ENCODE measurements at places on chromosomes 12 and 14.

- DNase-seq, result no peak
Observed at GRCh38 chr14:55707365-55707804, 127.4 kb downstream of the KTN1 start.

DNA sequence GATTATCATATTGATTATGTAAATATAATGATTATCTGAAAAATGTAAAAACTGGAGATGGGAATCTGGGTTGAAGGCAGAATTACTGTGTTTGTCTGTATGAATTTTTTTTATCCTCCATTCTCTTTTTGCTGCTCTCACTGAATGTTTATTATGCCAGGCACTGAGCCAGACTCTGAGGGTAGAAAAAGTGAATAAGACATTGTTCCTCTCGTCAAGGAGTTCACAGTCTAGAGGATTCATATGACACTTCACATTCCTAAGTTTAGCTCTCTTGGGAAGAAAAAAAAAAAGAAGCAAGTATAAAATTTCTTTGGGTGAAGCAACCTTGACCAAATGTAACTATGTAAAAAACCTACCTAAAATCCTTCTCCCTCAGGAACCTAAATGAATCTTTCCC lies 120.9 kb upstream of the LMO3 start:
- no peak for DNase-seq

DNA sequence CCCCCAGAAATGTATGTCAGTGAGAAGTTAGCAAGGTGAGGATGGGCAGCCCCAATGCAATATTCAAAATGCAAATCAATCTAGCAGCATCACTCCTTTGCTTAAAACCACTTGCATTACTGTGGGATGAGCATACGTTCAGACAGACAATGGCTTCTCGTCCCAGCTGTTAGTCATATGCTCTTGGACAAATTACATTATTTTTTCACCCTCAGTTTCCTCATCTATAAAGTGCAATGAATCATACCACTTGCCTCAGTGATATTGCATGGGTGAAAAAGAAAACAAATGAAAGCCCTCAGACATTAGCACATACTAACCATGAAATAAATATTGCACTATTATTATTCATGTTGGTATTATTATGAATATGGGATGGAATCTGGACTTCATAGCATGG lies 132.3 kb downstream of the C12orf75 start:
- DNase-seq, result no peak

DNA sequence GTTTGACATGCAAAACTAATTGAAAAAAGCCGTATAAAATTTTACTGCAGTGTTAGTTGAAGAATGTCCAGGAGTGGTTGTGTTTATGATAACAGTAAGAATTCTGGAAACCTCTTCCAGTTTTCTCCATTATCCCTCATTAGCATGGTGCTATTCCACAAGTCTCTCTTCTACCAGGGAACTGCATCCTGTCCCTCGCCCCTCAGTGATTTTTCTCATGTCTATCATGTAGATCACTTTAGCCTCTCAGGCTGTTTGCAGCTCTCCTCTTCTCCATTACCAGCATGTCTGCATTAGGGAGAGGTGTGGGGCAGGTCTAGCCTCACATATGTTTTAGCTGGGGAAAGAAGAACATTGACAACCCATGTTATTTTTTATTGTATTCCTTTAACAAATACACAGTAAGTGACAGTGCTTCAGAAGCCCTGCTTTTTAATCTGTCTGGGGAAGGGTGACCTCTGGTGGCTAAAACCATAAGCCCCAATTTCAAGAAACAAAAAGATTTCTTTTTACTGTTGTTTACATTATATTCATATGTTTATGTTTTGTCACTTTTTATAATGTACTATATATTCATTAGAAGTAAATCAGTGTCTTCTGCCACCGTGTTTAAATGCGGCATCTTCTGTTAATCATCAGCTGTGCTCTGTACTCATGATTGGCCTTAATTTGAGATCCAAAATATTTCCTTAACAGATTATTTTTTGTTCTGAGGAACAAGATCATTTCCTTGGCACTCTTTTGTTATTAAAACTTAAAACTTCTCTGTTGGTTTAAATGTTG lies 70.7 kb downstream of the RASSF8 start:
- no peak for DNase-seq

- no peak for DNase-seq
Observed at GRCh38 chr14:64841121-64841651, 38.5 kb downstream of the SPTB start.

DNA sequence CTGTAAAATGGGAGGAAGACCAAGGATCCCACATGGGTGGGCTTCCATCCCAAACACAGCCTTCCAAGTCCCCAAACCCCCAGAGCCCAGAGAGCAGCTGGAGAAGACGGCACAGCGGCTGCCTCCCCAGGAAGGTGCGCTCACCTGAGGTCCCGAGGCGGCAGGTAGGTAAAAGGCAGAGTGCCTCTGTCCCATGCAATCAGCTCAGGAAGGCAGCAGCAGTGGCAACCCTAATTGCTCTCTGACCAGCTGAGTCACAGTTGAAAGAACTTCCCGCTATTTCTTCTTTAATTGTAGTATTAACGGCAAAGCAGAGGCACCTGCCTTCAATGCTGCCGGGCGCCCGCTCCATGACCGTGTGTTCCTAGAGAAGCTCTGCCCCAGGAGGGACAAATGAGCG lies 91.1 kb upstream of the BCL11B start:
- DNase-seq, result no peak

DNA sequence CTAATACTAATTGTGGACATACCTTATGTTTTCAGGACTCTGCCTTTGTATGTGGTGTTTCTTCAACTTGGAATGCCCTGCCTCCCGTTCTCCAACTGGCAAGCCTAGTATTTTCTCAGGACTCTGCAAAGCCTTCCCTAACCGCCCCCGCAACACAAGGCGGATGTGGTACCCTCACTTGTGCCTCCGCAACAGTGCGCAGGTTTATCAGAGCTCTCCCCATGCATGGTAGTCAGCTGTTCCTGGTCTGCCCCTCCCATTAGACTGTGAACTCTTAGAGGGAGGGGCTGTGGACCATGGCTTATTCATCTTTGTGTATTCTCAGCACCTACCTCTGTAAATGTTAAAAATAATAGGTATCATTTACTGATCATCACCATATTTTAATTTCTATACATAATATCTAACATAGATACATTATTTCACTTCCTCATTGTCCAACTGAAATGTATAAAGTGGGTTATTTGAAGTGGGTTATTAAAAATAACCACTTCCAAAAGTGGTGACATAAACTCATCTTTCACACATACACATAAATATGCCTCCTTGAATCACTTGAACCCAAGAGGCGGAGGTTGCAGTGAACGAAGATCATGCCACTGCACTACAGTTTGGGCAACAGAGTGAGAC lies 9.0 kb downstream of the LPAR5 start:
- DNase-seq, result no peak

- no peak for DNase-seq
Observed at GRCh38 chr12:116172224-116172849, 105.2 kb downstream of the MED13L start.

DNA sequence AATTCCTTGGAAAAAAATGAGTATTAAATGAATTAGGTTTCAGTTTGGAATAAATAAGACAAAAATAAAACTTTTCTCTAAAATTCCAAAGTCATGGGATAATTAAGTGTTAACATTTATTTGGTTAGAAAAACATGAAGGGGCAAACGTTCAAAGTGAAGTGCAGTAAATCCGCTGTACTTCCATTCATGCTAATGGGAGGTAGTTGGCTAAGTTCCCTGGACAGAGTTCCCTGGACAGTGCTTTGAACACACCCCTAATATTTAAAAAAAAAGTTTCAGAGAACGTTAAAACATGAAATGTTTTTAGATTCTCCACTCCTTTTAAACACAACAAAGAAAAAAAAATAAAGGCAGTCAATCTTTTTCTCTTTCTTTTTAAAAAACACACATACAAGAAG lies 16.3 kb downstream of the ALX1 start:
- no peak for DNase-seq

DNA sequence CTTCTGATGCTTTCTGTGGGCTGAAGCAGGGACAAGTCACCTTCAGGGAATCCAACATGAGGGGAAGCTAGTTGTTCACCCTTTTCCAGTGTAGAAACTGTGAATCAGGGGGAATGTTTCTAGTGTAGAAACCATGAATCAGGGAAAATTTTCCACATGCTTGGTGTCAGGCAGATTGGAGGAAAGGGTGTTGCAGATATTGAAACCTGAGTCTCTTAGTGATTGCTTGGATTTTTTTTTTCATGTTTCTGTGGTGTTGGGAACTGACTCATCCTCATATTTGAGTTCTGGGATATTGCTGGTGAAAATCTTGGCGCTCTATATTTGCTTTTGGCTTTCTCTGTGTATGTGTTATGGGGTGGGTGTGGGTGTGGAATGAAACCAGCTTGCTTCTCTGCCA lies 144.5 kb upstream of the FBXO33 start:
- DNase-seq, result no peak

DNA sequence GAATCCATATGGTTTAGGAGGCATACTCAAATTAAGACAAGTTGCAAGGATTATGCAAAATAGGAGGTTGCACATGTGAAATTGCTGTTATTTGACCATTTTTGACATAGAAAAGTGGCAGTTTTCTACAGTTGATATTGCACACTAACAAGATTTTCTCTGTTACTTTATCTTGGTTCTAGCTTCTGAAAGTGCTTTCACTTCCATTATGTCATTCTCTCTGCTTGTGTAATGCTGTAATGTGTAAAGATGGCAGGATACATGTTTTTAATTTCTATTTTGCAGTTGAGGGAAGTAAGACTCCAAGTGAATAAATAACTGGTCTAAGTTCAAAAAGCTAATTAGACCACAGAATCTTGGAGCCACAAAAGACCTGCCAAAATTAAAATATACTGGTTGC lies 60.6 kb downstream of the MYRFL start:
- no peak for DNase-seq

DNA sequence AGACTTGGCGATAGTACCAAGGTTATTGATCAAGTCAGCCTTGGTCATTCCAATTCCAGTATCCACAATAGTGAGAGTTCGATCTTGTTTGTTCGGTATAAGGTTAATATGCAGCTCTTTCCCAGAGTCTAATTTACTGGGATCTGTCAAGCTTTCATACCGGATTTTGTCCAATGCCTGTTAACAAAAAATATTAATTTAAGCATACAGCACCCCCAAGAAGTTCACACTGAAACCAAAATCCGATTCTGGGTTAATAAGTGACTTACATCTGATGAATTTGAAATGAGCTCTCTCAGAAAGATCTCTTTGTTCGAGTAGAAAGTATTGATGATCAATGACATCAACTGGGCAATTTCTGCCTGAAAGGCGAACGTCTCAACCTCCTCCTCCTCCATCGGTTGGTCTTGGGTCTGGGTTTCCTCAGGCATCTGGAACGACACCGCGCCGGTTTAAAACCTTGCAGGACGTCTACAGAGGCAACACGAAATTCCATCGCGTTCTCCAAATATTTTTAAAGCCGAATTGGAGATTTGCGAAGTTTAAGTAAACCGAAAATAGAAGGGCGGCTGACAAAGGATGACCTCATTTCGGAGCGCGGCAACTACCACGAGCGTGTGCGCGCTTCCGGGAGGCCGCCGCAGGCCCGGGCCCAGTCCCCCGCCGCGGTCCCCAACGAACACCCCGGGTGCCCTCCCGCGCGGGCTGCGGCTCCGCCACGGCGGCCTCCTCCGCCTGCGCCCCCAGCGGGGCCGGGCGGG lies 716 bp downstream of the HSP90AA1 start:
- peak; percentile 80 for DNase-seq

- DNase-seq, result no peak
Observed at GRCh38 chr14:22432348-22432976, 156.6 kb downstream of the DAD1 start.

DNA sequence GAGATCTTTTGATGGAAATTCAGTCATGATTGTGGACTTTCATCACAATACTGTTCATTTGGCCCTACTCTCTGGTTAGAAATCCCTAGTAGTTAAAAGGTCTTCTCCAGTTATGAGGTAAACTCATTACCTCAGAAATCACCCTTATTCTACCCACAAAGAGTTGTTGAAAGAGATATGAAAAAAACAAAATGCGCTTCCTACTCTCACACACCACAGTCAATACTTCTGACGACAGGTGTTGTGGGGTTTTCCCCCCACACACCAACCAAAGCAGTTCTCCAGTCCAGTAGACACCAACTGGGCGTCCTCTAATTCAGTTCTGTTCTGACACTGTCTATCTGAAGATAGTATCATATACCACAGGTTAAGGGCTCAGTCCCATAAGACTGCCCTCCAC lies 54.9 kb downstream of the TRMT5 start:
- no peak for DNase-seq

DNA sequence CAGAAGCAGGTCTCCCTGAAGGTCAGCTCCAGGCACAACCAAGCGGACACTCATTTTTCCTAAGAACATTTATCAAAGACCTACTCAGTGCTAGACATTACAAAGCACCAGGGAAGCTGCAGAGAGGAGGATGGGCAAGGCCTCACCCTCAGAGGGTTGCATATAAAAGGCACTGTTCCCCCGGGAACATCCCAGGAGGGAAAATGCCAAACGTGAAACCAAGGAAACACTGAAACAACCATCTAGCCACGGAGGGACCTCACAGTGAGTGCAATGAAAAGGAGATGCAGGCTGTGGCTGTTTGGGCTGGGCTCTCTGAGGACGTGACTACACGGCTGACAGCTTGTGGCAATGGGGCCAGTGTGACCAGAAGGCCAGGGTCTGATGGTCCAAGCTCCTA lies 117.4 kb upstream of the VASH1 start:
- no peak for DNase-seq

DNA sequence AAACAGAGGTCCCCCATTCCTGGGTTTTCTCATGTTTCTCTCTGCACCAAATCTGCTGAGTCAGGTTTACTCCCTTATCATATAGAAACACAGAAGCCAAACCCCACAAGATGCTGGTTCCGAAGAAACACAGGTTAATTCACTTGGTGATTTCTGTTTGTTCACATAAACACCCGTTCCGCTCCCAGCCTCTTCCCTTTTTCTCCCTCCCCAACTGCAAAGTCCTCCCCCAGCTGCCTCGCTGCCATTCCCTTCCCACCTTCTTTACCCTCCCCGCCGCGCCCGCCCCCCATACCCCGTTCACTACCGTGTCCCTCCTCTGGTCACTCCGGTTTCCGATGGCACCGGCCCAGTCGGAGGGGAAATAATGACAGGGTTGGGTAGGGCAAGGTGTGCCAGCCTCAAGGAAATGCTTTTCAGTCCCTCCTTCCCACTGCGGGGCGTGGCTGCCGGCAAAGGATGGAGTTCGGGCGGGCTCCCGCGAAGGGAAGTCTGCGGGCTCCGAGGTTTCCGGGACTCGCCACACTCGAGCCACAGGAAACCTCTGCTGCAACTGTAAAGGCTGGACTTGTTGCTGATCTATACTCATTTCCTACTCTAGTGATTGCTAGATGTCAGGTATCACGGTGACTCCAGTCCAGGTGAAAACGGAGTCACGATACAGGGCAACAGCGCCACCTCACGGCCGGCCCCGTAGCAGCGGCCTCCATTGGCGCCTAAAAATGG lies at the start of gene STYK1:
STYK1 (minus strand) TSS at position 394 of the 726 bp plus-strand sequence. CDS start 39,434 bp downstream, outside the sequence.
- DNase-seq, result peak; percentile 87
